HTR-8/SVneo (cell line): ENCODE measurements at places on chromosomes 5 and 9.

DNA sequence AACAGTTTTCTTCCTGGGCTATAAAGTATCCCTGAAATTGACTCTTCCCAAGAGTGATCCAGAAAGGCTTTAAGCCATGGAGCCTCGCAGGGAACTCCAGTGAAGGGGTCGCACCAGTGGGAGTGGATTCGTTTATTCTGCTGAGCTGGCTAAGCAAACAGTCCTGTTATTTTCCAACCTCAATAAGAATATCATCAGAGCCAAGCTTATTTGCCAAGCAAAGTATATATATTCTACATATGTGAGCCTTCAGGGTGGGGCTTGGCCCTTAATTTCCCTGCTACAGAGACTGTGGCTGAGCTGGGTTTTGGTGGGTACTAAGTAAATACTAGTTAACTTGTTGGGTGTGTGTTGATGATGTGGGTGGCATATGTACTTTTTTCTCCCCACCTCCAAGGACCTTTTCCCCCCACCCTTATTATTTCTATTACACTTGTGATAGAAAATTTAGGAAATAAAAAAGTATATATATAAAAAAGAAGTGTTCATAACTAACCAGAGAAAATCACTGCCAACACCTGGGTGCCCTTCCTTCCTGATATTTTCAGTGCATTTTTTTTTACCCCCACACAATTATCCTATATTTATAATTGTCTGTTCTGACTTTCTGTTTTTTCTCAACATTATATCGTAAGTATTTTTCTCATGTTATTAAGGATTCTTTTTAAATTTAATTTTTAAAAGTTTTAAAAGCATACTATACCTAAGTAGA lies 5.3 kb downstream of the GSN start:
- DNase-seq: no peak

GRCh38 chr9:109171926-109172325 lies 4.9 kb upstream of the FRRS1L start:
- DNase-seq: no peak

GRCh38 chr5:4868140-4868735 lies 271.9 kb upstream of the ADAMTS16 start:
- DNase-seq: peak; percentile 80

DNA sequence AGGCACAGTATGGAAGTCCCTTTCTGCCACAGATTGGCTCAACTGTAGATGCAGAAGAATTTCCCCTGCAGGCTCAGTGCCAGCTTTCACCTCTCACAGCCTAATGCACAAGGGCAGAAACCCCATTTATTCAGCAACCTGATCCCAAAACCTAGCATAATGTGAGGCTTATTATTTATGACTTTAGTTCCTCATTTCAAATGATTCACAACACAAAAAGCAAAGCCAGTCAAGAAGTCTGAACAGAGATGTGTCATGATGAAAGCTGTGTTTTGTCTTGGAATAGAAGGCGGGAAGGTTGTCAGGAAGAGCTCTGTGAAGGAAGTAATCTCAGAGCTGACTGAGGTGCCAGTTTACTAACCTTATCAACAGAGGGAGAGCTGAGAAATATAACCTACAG lies 369.7 kb downstream of the LRRC70 start:
- no peak for DNase-seq

- DNase-seq: peak; percentile 21
These were observed 115.3 kb downstream of the MARCHF11 start for GRCh38 chr5:16064135-16064893.

DNA sequence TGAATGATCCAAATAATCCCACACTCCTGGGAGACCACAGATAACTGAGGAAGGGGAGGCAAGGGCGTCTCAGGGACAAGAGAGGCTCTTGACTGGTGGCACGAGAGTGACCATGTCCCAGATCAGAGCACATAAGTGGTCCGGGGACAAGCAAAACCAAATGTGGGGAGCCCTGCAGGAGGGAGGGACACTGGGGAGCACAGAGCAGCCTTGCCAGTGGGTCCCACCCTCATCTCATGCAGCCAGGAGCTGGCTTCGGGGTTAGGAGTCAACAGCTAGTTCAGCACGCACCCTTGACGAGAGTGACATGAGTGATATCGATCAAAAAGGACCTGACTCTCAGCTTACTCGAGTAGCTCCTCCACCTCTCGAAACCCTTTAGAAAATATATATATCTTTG lies 16.5 kb upstream of the UBE2QL1 start:
- DNase-seq: no peak

DNA sequence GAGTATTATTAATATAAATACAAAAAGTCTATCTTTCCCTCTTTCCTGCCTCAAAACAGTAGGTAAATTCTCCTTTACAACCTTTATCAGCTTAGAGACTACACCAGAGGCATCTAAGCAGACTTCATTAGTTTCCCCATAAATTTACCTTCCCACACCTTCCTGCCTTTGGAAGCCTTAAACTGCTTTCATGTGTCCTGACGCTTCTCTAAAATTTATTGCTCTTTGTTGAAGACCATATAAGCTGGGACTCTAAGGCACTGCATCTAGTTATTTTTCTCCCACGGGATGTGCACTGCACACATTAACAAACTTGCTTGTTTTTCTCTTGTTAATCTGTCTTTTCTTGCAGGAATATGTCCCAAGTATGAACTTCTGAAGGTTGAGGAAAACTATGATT lies 51.8 kb downstream of the DEPDC1B start:
- DNase-seq: no peak

GRCh38 chr9:10690546-10690945 lies 77.7 kb upstream of the PTPRD start:
- no peak for DNase-seq

DNA sequence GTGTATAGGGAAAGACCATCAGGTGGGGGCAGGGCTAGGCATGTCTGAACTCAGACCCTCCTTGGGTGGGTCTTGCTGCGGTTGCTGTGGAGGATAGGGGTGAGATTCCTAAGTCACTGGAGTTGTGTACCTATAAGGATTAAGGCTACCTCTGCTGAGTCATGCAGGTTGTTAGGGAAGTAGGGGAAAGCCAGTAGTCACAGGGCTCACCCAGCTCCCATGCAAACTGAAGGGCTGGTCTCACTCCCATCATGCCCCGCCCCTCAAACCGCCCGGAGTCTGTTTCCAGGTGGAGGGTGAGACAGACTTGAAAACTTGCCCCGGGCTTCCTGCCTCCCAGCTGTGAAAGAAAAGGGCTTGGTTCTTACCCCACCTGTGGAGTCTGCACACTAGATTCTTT lies 161.8 kb downstream of the CAVIN4 start:
- DNase-seq: no peak

- no peak for DNase-seq
These were observed 310.2 kb downstream of the ARRDC3 start for GRCh38 chr5:91072881-91073280.

GRCh38 chr5:143614831-143615230 lies 197.1 kb upstream of the HMHB1 start:
- no peak for DNase-seq

- no peak for DNase-seq
These were observed 498 bp upstream of the ARHGEF37 start for GRCh38 chr5:149580808-149581191.

- no peak for DNase-seq
These were observed 1.5 kb downstream of the CA9 start for GRCh38 chr9:35675204-35675603.

DNA sequence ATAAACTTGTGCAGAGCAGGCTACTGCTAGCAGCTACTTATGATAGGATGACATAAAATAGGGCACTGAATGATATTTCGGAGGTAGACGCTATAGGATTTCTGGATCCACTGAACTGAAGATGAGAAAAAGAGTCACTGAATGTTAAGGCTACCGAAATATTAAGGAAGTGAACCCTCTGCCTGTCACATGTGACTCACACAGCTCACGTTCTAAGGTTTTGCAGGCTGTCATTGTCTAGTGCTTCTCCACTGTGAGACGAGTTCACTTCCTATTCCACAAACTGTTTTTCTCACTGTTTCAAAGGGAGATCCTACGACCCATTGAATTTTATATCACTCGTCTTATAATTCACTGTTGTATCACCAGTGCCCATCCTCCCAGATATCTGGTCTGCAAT lies 100.8 kb downstream of the CTNND2 start:
- no peak for DNase-seq

DNA sequence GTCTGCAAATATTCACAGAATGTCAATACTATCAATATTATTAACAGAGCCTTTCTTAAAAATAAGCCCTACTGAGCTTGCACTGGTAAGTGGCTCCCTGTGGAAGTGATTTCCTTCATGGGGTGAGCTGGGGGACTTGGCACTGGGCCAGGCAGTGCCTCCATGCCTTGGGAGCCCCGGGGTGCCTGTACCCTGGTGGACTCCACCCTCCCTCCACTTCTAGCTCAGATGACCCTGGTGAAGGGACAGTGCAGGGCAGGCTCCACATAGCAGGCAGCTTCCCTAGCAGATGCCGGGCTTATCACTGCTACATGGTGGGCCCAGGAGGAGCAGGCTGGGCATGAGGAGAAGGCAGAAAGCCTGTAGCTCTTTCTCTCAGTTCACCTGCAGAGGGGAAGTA lies 119.2 kb downstream of the DCP2 start:
- DNase-seq: no peak

GRCh38 chr5:54021431-54022164 lies 288.8 kb downstream of the ARL15 start:
- DNase-seq: peak; percentile 19

GRCh38 chr5:153809166-153809565 lies 229.5 kb downstream of the FAM114A2 start:
- no peak for DNase-seq

GRCh38 chr5:36459176-36460135 lies 146.9 kb upstream of the SLC1A3 start:
- DNase-seq: no peak
